ENCODE measurements at places on chromosomes 4 and X. TPM values are rescaled to one million over a fixed set of nuclear protein-coding genes. Genes with fewer than 3 reads are reported as not detected.

Gene MAGEA12
- 0.29 TPM for total RNA-seq

Gene AMTN
- 0.15 TPM for total RNA-seq

Gene GJB1
- 0.09 TPM for total RNA-seq

Gene ITIH6
- not detected for total RNA-seq

Gene SMARCA1
- total RNA-seq: 32.3 TPM

Gene DHRSX
- total RNA-seq: 41.0 TPM

Gene NUDT9
- 23.7 TPM for total RNA-seq

Gene VCX3A
- not detected for total RNA-seq

Gene NXF2
- total RNA-seq: not detected

Gene XIAP
- 27.9 TPM for total RNA-seq

Gene VCX2
- total RNA-seq: not detected

Gene TMPRSS11B
- not detected for total RNA-seq

Gene TEX13D
- not detected for total RNA-seq

Gene HNRNPDL
- total RNA-seq: 223 TPM

Gene P2RY10
- not detected for total RNA-seq

Gene DSPP
- total RNA-seq: not detected

Gene MAPK10
- total RNA-seq: 0.49 TPM
